ENCODE measurements at places on chromosomes 2 and 18. TPM values are rescaled to one million over a fixed set of nuclear protein-coding genes. Genes with fewer than 3 reads are reported as not detected.
A peak's percentile ranks its signal among the peaks of the same experiment; 100 is the strongest.

GRCh38 chr2:142531377-142531776, 346.1 kb upstream of the KYNU start:
- no peaks in the 10 kb centered on the region for H3K4me1 ChIP-seq
- H3K36me3 ChIP-seq: no peaks in the 10 kb centered on the region
- no peaks in the 10 kb centered on the region for H3K27me3 ChIP-seq
- H3K4me3 ChIP-seq: no peak overlapping the region

GRCh38 chr2:151305129-151305691, 15.7 kb upstream of the NMI start:
- no peak overlapping the region for H3K4me3 ChIP-seq
- no peaks in the 10 kb centered on the region for H3K36me3 ChIP-seq
- no peaks in the 10 kb centered on the region for H3K27me3 ChIP-seq
- no peak for DNase-seq
- no peaks in the 10 kb centered on the region for H3K4me1 ChIP-seq

DNA sequence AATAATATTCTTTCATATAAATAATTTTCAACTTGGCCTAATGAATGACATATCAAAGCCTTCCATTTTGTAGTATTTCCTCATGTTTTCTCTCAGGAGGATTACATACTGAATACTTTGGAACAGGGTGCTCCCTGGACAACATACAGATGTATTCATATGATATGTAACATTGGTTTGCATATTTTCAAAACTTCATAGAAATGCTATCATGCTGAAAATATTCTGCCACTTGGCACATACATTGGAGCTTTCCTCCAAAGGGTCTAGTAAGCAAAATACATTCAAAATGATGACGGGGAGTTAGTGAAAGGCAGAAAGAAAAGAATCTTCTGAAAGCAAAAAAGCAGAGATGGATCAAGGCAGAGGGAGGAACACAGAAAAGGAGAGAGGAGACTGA, 38.1 kb upstream of the RTN4 start:
- no peaks in the 10 kb centered on the region for H3K27me3 ChIP-seq
- no peaks in the 10 kb centered on the region for H3K4me1 ChIP-seq
- no peak overlapping the region for H3K4me3 ChIP-seq
- H3K27ac ChIP-seq: no peak overlapping the region
- DNase-seq: no peak

DNA sequence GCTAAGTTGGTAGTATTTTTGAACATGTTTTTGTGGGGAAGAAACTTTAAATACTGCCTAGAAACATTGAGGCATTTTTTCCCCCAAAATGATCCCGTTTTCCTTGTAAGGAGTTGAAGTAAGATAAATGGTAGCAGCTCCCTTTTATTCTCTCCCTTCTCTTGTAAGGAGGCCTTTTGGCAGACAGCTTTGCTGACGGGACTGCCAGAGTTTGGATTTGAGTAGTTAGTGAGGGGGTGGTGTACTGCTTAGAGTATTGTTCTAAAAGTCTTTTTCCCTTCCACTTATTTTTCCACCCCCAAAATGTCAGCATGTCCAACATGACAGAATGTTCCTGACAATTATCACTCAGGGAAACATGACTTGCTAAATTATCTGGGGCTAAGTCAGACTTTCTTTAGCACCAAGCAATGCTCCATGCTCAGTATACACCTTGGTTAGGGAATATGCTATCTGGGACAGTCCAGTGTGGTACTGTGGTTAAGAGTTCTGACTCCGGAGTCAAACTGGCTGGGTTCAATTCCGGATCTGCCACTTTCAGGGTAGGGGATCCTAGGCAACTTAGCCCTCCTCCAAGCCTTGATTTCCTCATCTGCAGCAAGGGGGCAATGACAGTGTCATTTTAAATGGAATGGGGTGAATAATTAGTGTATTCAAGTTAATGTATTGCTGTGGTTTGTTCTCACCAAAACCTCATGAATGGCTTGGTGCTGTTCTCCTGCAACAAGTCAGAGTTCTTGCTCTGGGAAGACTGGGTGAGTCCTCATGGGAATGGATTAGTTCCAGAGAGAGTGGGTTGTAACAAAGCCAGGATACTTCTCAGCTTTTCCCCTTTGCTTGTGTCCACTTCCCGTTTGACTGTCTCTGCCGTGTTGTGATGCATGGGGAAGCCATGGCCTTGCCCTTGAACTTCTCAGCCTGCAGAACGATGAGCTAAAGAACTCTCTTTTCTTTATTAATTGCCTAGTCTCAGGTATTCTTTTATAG, 116.2 kb downstream of the TANC1 start:
- H3K4me1 ChIP-seq: peaks cover 8% of the 10 kb centered on the region
- no peaks in the 10 kb centered on the region for H3K27me3 ChIP-seq
- peak overlapping the region; percentile 4 for H3K27ac ChIP-seq
- no peak overlapping the region for H3K4me3 ChIP-seq

- no peak for DNase-seq
- no peaks in the 10 kb centered on the region for H3K27me3 ChIP-seq
- no peaks in the 10 kb centered on the region for H3K36me3 ChIP-seq
- no peak overlapping the region for H3K4me3 ChIP-seq
- H3K4me1 ChIP-seq: no peaks in the 10 kb centered on the region
- H3K27ac ChIP-seq: no peak overlapping the region
Measured at GRCh38 chr2:155178921-155179320, 480.4 kb downstream of the KCNJ3 start.

DNA sequence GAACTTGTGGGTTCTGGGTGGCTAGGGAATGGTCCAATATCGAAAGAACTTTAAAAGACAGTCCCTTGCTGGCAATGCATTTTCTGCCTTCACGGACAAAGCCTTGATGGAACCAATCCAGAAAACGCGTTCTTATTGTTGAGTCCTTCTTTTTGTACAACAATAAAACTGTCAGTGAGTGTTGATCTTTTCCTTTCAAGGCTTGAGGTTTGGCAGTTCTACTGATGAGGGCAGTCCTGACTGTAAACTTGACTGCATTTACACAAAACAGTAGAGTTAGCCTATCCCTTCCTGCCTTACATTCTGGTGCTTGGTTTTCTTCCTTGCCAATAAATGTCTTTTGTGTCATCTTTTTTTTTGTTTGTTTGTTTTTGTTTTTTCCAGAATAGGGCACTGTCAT, 2.5 kb upstream of the UGT1A7 start:
- no peaks in the 10 kb centered on the region for H3K36me3 ChIP-seq
- DNase-seq: no peak
- no peak overlapping the region for H3K27ac ChIP-seq
- H3K4me1 ChIP-seq: no peaks in the 10 kb centered on the region
- no peaks in the 10 kb centered on the region for H3K27me3 ChIP-seq

Gene TMEM247
- total RNA-seq: not detected

Gene PARD6G
- 1.7 TPM for total RNA-seq

Gene CNDP1
- 0.12 TPM for total RNA-seq

Gene NR4A2
- 3.1 TPM for total RNA-seq
